CD4-positive, alpha-beta T cell treated with Interleukin-17A for 1 hour (primary cell): ENCODE measurements at places on chromosomes 3 and 15.
A peak's percentile ranks its signal among the peaks of the same experiment; 100 is the strongest.

GRCh38 chr3:114071786-114072185 lies 15.2 kb downstream of the QTRT2 start:
- no peak for DNase-seq

GRCh38 chr3:30733209-30733608 lies 126.8 kb downstream of the TGFBR2 start:
- no peak for DNase-seq

GRCh38 chr15:36972704-36973103 lies 127.6 kb downstream of the MEIS2 start:
- no peak for DNase-seq

GRCh38 chr15:101242160-101242998 lies 9.5 kb downstream of the CHSY1 start:
- DNase-seq: peak; percentile 86
